ENCODE measurements at places on chromosomes 11 and 22. TPM values are rescaled to one million over a fixed set of nuclear protein-coding genes. Genes with fewer than 3 reads are reported as not detected.

The APOBEC3B gene
- total RNA-seq, result 0.21 TPM

The ARAP1 gene
- total RNA-seq, result 62.2 TPM

The CASP1 gene
- total RNA-seq, result 2.2 TPM

The FAM83F gene
- total RNA-seq, result not detected

The DERL3 gene
- 1.5 TPM for total RNA-seq

The KCNJ11 gene
- total RNA-seq, result 8.7 TPM

The PMM1 gene
- 14.5 TPM for total RNA-seq

The PTDSS2 gene
- total RNA-seq, result 78.1 TPM

The WBP2NL gene
- not detected for total RNA-seq

The PSMA1 gene
- total RNA-seq, result 193 TPM

The FOLH1 gene
- total RNA-seq, result not detected

The RNF214 gene
- total RNA-seq, result 16.3 TPM

The SUN2 gene
- 248 TPM for total RNA-seq

The GAB4 gene
- not detected for total RNA-seq

The GGTLC2 gene
- not detected for total RNA-seq

The OR51B2 gene
- total RNA-seq, result 0.80 TPM

The ARFIP2 gene
- total RNA-seq, result 37.9 TPM

The E2F8 gene
- 7.1 TPM for total RNA-seq

The POU2AF2 gene
- not detected for total RNA-seq

The MYBPC3 gene
- total RNA-seq, result not detected

The KRTAP5-1 gene
- total RNA-seq, result not detected

The GRK3 gene
- 3.7 TPM for total RNA-seq

The OR51E2 gene
- total RNA-seq, result not detected

The ART1 gene
- 2.7 TPM for total RNA-seq

The ENTHD1 gene
- not detected for total RNA-seq

The SEC14L6 gene
- not detected for total RNA-seq

The OR5W2 gene
- total RNA-seq, result not detected

The INPP5J gene
- total RNA-seq, result 0.57 TPM

The HEPN1 gene
- not detected for total RNA-seq

The SLC16A8 gene
- 0.56 TPM for total RNA-seq
